ENCODE measurements at places on chromosomes 2 and 18. TPM values are rescaled to one million over a fixed set of nuclear protein-coding genes. Genes with fewer than 3 reads are reported as not detected.

The SPP2 gene
- not detected for total RNA-seq

The ATIC gene
- total RNA-seq = 28.0 TPM

The GALNT5 gene
- total RNA-seq = 11.4 TPM

The KCNG3 gene
- total RNA-seq = not detected

The GREB1 gene
- 1.7 TPM for total RNA-seq

The MFSD2B gene
- not detected for total RNA-seq

The OTOF gene
- total RNA-seq = not detected

The QPCT gene
- total RNA-seq = 1.7 TPM

The RNPEPL1 gene
- 12.7 TPM for total RNA-seq

The HRH4 gene
- total RNA-seq = under 0.01 TPM

The DQX1 gene
- total RNA-seq = 0.27 TPM

The CDKL4 gene
- total RNA-seq = 0.90 TPM

The IL1F10 gene
- not detected for total RNA-seq

The ALKAL2 gene
- total RNA-seq = 1.3 TPM

The BBS5 gene
- total RNA-seq = 7.3 TPM

The GCKR gene
- 4.5 TPM for total RNA-seq

The IL1A gene
- total RNA-seq = 0.90 TPM

The AGPS gene
- total RNA-seq = 33.1 TPM

The PKDCC gene
- 57.8 TPM for total RNA-seq

The DSG4 gene
- not detected for total RNA-seq

The MC5R gene
- total RNA-seq = not detected

The PDE11A gene
- total RNA-seq = not detected

The CENPA gene
- total RNA-seq = not detected

The PSMA8 gene
- total RNA-seq = not detected

The AQP12B gene
- not detected for total RNA-seq

The NRP2 gene
- 11.2 TPM for total RNA-seq

The POTEC gene
- total RNA-seq = not detected

The SERPINB11 gene
- not detected for total RNA-seq

The OR6B2 gene
- total RNA-seq = not detected

The FSIP2 gene
- total RNA-seq = 1.6 TPM

The VAPA gene
- 436 TPM for total RNA-seq

Data from fibroblast of the aortic adventitia (primary cell).